ENCODE measurements at places on chromosomes 12 and 14.
A peak's percentile ranks its signal among the peaks of the same experiment; 100 is the strongest.

GRCh38 chr14:105014032-105014431 is 6.9 kb downstream of the CDCA4 start:
- no peak for DNase-seq

DNA sequence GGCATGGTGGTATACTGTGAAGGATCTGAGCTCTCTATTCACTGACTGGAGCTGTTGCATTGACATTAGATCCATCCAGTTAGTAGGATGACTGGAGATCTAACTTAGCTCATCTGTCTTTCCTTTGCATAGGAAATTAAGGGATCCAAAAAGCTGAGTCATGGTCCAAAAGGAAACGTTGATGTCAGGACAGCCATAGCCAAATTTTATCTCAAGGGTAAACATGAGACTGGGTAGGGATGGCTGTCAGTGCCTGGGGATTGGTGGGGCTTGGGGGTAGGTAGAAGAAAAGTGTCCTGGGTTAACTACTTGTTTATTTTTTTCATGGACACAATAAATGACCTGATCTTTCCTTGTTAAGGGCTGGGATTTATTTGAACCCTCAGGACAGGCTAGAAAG is 4.6 kb downstream of the FAM177A1 start:
- DNase-seq = no peak

DNA sequence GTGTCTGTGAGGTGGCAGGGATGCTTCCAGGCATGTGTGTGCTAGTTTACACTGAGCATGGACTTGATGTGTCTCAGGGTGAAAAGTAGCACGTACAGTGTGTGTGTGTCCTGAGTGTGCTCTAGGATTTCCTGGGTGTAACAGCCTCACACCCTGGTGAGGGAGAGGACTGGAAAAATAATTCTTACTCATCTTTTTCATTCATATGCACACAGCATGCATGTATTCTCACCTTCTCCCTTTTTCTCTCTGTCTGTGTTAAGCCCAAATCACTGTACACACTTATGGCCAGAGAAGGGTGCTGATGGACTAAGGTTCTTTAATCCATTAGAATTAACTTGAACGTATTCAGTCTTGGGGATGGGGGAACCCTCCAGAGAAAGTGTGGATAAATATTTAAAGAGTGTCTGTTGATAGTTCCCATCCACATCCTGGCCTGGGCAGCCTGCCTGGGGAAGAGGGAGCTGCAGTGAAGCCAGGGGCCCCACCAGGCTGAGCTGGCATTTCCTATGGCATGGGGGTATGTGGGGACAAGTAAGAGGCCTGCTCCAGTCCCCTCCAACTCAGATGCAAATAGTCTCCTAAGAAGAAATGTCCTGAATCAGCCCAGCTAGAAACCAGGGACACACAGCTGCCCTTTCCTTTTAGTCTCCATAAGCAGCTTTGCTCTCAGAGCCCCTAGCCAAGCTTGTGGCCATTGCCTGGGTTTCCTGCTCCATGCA is 1.1 kb upstream of the HOXC8 start:
- no peak for DNase-seq

DNA sequence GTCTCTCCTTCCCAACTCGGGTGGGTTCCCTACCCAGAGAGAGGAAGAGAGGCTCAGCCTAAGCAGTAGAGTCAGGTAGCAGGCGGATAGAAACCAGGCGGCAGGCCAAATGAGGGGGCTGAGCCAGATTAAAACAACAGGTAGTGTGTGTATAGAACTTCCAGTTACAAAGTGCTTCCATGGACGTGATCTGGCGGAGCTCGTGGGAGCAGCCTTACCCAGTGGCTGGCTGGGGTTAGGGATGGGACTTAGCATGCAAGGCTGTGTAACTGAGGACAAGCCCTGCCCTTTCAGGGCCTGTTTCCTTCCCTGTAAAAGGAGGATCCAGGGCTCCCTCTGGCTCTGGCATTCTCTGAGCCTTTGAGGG is 8.3 kb downstream of the KRT80 start:
- no peak for DNase-seq

- DNase-seq = no peak
These were observed 605.1 kb downstream of the VRK1 start for GRCh38 chr14:97402279-97402678.

- no peak for DNase-seq
These were observed 363.3 kb downstream of the PAWR start for GRCh38 chr12:79327465-79327864.

- DNase-seq = no peak
These were observed 86.3 kb downstream of the DCAF5 start for GRCh38 chr14:69066396-69067171.

DNA sequence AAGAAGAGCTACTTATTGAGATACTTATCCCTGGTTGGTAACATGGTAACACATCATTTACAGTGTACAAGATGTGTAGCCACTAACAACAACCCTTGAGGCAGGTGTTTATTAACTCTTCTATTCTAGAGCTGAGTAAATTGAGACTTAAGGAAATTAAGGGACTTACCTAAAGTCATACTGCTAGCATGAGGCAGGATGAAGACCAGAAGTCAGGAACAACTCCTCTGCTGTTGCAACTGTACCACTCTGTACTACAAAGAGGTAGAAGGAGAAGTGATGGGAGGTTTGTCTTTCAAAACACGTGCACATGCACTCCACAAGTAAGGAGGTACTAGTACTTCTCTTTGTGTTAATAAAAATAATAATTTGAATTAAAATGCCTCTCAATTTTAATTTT is 79.9 kb downstream of the LLPH start:
- no peak for DNase-seq

DNA sequence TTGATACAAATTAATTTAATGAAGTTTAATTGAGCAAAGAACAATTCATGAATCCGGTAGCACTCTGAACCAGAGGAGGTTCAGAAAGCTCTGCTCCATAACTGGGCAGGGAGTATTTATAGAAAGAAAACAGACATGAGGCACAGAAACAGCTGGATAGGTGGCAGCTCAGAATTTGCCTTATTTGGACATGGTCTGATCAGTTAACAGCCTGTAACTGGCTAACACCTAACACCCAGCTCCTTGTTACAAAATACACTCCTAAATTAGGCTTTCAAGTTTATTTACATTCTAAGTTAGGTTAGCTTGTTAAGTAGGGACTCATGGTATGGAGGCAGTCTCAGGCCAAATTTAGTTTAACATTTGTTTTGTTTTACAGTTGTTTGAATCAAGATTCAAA is 67.8 kb upstream of the TMCC3 start:
- DNase-seq = no peak

GRCh38 chr12:78865516-78865915 is 942 bp downstream of the SYT1 start:
- DNase-seq = no peak

DNA sequence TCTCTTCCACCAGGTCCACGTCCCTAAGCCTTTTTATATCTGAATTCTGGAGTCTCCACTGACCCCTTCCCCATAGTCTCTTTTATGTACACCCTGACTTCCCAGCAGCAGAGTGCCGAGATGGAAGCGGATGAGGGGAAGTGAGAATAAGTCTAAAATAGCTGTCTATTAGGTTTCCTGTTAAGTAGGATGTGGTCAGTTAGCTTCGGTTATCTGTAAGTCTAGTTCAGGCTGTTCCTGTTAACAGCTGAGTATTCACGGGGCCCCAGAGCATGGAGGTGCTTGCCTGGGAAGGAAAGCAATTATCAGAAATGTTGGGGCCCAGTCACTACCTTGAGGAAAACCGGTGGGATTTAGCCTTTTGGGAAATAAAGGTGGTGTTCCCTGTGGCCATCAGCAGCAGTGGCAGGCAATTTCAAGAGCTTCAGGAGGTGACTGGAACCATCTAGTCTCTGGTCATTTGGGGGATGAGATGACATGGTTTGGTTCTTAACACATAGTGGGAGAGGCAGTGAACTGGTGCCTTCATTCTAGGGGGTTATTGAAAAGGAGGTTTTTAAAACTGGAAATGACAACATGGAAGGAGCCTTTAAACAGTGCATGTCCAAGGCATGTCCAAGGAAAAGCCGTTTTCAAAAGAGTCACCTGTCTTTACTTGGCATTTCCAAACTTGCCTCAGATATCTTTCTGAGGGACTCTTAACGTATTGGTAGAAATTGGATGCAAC is 21.8 kb downstream of the CHST11 start:
- no peak for DNase-seq

- DNase-seq = no peak
These were observed 28.4 kb downstream of the DGLUCY start for GRCh38 chr14:91142214-91142668.

DNA sequence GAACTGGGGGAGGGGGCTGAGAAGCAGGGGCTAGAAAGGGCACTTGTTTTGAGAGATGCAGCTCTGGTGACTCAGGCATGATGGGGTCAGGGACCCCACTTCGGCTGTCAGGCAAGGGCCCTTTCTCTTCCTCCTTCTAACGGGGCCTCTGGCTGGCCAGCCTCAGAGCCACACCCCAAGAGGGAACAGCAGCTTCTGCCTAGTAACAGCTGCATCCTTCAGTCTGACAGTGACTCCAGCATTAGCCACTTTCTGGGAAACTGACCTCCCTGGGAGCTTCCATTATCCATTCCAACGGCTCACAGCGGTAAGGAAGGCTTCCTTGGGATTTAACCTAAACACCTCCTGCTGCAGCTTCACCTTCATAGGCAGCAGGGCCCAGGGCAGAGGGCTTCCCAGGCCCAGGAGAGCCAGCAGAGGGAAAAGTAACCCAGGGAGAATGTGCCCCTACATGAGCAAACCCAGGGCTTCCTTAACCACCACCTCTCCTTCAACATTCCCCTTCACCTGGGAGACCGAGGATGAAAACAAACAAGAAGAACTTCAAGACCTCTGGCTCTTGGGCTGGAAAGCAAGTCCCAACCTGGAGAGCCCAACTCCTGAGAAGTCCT is 2.7 kb downstream of the NCKAP5L start:
- peak; percentile 64 for DNase-seq

GRCh38 chr12:12859690-12860089 is 31.7 kb upstream of the GPRC5A start:
- no peak for DNase-seq

DNA sequence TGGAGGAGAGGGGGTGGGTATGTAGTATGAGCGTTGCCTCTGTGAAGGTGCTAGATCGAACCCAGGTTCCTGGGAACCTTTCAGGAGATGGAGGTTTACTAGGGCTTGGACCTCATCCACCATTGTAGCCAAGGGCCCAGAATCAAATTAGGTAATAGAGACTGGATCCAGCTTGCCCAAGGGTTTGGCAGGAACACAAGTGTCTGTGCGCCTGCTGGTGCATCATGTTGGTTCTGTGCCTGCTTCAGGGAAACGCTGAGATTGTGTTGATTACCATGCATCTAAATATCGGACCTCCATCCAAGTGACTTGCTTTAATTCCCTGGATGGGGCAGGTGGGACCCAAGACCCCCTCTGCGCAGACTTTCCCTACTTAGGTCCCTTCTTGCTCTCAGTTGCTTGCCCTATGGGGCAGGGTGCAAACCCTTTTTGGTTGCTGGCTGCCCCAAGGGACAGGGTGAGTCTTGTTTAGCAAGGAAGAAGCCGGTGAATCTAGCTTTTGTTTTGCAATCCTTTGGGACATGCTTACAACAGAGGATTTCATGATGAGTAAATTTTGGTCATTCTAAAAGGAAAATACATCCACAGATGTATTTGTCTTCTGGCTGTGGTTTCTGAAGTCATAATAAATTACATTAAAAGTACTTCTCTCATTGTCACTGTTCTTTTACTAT is 189.8 kb upstream of the PRICKLE1 start:
- no peak for DNase-seq

DNA sequence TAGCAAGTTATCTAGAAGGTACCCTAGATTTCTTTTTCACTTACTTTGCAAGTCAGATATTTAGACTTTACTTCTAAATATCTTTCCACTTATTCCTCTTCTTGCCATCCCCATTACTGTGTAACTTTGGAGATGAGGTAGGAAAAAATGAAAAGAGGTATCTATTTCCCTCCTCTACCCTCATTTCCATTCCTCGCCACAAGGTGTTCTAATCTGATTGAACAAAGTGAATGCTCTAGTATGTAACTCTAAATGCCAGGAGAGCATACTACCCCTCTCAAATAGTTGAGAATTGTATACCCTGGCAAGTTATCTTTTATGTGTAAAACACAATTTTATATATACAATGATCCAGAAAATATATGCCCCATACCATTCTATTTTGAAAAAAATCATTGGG is 1.7 kb upstream of the LDHB start:
- no peak for DNase-seq

DNA sequence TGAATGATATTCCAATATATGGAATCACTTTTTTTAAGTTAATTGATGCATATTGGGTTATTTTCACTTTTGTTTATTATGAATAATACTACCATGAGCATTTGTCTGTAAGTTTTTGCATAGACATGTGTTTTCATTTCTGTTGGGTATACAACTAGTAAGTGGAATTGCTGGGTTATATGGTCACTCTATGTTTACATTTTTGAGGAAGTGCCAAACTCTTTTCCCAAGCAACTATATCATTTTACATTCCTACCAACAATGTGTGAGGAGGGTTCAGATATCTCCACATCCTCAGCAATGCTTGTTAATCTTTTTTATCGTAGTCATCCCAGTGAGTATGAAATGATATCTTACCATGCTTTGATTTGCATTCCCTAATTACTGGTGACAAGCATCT is 64.0 kb downstream of the MON2 start:
- DNase-seq = no peak

DNA sequence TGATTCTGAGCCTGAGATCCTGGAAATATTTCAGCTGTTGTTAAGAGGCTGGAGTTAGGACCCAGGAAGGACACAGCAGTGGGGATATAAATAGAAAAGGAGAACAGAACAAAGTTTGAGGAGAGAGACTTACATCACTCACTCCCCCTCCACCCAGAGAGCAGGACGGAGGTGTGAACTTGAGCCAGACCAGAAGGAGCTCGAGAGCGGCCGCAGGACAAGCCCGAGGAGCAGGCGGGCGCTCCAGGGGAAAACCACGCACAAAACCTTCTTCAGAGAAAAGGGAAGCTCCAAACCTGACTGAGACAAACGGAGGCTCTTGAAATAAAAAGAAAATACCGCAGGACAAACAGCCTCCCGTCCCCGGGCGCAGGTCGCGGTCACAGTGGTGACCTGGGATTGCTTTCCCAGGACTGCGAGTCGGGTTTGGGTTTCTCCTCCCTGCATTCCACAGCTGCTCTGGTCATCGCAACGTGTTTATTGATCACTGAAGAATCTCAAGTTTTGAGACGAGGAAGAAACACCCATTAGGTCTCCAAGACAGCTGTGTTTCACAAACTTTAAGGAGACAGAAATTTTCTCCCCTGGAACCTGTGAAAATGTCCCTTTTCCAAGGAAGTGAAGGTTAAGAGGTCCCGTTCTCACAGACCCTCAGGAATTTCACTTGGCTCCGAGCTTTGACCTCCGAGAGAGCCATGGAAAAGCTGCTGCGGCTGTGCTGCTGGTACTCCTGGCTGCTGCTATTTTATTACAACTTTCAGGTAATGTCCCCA is at the start of gene ADGRD1:
Gene ADGRD1 (plus strand): TSS at position 137 of the 773 bp plus-strand sequence. CDS start 559 bp downstream, at position 696.
- DNase-seq = peak; percentile 80

DNA sequence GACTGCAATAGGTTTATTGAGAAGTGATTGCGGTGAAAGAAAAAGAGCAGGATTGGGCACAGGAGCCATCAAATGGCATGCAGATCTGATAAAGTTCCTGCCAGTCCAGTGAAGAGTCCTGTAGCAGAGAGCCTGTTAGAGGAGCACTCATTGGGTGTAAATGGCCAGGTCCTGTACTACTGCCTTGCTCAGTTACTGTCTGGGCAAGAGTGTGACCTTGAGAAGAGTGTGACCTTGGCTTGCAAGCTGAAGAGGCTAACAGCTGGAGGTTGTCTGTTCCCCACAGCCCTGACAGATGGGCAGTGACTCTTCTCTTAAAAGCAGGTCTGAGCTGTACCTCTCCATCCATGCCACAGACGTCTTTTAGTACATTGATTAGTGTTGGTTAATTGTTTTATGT is 148.6 kb upstream of the SLC38A2 start:
- DNase-seq = no peak

All from femur (tissue), 1 donor.